ENCODE measurements at places on chromosomes 2 and 18. TPM values are rescaled to one million over a fixed set of nuclear protein-coding genes. Genes with fewer than 3 reads are reported as not detected.
A peak's percentile ranks its signal among the peaks of the same experiment; 100 is the strongest.

DNA sequence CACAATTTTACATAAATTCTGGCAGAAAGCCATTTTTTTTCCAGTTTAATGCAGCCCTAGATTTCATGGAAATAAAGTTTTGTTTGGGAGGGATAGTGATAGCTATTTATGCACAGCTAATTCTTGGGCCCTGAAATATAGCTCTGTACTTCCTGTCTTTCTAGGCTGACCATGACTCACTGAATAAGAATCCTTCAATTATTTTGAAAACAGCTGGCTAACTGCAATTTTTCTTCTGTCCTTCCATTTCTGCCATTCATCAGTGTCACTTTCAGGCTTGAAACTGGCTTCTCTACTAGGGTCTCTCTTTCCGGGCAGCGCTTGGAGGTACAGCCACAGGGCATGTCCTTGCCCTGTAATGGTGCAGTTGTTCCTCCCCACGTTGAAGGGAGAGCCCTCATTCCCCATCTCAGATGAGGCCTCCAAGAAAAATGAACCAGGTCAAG, 97.1 kb upstream of the TMEM178A start:
- no peak for DNase-seq

The CCT4 gene
- total RNA-seq = 152 TPM

DNA sequence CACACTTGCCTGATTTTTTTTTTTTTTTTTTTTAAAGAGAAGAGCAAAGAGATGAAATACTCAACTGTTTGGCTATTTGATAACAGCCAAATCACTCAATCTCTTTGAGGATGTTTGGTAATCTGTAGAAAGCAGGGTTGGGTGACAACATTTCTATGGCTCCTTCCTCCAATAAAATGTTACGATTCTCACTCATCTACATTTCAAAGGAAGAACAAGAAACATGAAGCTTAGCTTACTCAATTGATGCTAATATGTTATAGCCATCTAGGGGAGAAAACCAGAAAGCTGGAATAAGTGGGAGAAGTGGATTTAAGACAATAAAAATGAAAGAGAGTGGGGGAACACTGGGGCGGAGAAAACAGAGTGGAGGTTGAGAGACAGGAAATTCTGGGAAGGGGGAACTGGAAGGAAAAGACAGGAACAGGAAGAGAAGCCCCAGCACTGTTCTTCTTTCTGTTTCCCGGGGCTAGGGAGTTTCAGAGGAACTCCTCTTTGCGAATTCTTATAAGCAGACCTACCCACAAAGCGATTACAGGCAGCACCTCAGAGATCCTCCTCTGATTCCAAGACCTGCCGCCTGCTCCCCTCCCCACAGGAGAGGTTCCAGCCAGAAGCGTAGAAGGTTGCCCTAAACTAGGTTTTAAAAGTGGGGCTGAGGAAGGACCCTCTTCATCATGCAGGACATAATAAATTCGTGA, 13.3 kb downstream of the ST3GAL5 start:
- DNase-seq = no peak

GRCh38 chr2:121947674-121948073, 192.2 kb downstream of the TSN start:
- no peak for DNase-seq

- DNase-seq = peak; percentile 86
Measured at GRCh38 chr2:88078643-88079172, 11.1 kb downstream of the SMYD1 start.

DNA sequence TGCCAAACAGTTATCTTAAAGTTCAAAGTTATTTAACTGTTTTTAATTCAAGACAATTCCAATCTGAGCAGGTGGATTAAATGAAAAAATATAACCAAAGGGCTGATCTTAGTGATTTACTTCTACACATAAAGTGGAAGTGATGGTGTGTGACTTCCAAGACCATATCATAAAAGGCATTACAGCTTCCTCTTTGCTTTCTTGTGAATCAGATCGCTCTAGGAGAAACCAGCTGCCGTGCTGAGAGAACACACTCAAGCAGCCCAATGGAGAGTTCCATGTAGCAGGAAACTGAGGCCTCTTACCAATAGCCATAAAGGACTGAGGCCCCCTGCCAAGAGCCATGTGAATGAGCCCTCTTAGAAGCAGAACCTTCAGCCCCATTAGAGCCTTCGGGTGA, 197.4 kb downstream of the NBAS start:
- no peak for DNase-seq

The HAAO gene
- total RNA-seq = 12.7 TPM

GRCh38 chr2:180933332-180933731, 47.1 kb upstream of the UBE2E3 start:
- DNase-seq = no peak

The DSC1 gene
- 0.10 TPM for total RNA-seq

The KDSR gene
- total RNA-seq = 31.3 TPM

GRCh38 chr2:37230581-37230980, 815 bp downstream of the CEBPZ start:
- DNase-seq = no peak

GRCh38 chr18:67608615-67609273, 92.2 kb upstream of the DSEL start:
- no peak for DNase-seq

DNA sequence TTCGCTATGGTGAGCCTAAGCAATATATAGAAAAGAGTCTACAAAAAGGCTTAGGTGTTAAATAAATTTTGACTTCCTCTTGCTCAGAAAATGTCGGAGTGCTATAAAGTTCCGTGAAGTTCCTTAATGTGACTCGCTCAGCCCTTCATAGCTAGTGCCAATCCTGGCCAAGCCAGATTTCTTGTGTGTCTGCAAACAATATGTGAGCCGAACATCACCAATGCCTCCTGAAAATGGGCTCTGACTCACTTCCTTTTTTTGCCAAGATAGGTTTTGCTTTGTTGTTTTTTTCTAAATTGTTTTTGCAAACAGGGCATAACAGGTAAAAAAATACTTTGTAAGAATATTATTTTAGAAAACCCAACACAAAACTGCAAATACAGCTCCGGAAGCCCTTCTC, 26.1 kb downstream of the CDC42EP3 start:
- DNase-seq = no peak

The SERPINB4 gene
- total RNA-seq = not detected

The RNF144A gene
- total RNA-seq = 38.2 TPM

DNA sequence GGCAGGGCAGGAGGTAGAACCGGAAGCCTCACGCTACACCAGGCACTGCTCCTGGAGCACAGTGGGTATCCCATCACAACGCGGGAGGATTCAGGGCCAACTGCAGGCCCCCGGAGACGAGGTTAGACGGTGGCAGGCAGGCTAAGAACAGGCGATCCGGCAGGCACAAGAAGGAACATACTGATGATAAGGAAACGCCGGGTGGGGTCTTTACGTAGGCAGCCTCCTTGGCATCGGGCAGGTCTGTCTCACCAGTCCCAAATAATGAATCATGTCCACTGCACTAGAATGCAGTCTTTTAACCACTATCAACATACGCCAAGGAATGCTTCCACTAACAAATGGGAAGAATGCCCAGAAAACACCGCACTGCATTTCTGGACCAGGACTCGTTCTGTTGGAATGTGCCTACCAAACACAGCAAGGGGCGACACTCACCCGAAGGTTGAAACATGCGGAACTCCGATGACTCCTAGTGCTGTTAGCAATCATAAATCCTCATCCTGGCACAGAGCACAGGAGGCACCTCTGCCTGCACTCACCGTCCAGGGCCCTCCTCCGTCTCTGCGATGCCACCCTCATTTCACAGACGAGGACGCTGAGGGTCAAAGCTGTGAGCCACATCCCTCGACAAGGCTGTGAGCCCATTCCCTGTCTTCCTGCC, 35.2 kb downstream of the ZNF516 start:
- no peak for DNase-seq
